Amygdala (tissue), 56 donors: ENCODE measurements at places on chromosomes 3 and 15.

- no peak for DNase-seq
Observed at GRCh38 chr3:160956785-160957184, 148.4 kb downstream of the B3GALNT1 start.

- no peak for DNase-seq
Observed at GRCh38 chr3:129399895-129400357, 28.5 kb downstream of the EFCAB12 start.

GRCh38 chr3:145953316-145953715 lies 207.7 kb downstream of the PLOD2 start:
- no peak for DNase-seq

DNA sequence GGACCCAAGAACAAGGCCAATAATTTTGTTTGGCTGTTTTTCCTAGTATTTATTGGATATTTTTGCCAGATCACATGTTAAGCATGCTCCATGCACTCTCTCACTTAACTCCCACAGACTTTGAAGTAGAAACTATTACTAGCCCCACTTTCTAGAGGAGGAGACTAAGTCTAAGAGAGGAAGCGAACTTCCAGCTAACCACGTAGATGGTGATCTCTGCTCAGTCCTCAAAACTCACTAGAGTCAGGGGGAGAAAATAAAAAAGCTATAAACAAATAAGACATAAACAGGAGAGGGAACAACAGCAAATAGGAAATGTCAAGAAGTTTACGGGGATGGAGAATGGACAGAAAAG lies 481.0 kb upstream of the PROK2 start:
- DNase-seq, result no peak

DNA sequence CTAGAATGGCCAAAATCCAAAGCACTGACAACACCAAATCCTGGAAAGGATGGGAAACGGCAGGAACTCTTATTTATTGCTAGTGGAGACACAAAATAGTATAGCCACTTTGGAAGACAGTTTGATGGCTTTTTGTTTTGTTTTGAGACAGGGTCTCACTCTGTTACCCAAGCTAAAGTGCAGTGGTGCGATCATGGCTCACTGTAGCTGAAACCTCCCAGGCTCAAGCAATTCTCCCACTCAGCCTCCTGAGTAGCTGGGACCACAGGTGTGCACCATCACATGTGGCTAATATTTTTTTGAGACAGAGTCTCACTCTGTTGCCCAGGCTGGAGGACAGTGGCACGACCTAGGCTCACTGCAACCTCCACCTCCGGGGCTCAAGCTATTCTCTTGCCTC lies 27.3 kb upstream of the GPR160 start:
- no peak for DNase-seq

GRCh38 chr3:94156626-94157025 lies 93.8 kb downstream of the NSUN3 start:
- no peak for DNase-seq

DNA sequence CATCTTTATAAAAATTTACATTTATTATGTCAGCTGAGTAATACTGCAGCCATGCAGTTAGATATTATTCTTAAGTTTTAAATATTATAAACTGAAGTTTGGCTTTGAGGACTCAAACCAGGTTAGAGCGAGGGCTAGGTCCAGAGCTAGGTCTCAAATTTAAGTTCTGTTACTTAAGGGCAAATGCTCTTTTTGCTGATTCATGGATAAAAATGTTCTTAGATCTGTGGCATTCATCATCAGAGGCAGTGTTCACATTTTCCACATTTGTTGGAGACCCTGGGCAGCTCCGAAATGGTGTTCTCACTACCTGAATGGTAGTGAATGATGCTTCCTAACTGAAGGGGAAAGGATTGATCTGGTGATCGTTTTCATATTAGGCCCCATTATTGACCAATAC lies 121.4 kb upstream of the MB21D2 start:
- no peak for DNase-seq

- DNase-seq, result no peak
Observed at GRCh38 chr3:55951388-55951787, 464.3 kb upstream of the WNT5A start.

DNA sequence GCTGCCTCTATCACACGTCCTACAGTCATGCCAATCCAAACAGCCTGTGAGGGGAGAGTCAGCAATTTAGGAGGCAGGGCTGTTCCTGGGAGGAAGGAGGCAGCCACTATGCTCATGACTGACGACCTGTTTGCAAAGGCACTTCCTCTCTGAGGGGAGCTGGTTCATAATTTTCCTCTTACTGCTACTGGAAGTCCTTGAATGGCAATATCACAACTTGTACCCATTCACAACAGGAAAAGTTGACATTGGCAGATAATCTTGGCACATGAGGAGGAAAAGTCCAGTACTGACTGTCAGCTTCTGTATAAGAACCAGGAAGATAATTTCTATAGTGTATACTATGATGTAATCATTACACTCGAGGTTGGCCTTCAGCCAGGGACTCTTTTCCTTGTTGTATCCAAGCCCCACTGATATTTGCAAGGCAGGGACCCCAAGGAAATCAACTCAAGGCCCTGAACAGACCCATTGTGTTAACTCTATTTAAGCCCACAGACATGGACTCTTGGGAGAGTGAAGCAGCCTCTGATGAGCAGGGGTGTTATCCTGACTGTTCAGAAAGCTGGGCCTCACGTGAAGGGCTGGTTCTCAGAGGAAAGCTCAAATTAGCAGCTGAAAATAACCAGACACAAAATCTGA lies 267.3 kb upstream of the ADAMTS9 start:
- DNase-seq, result no peak

- DNase-seq, result no peak
Observed at GRCh38 chr3:160136421-160136820, 88.8 kb upstream of the C3orf80 start.
